ENCODE measurements at places on chromosomes 1 and 21.

- no peak for DNase-seq
These were observed 311.0 kb downstream of the MRPL39 start for GRCh38 chr21:25296252-25296651.

- no peak for DNase-seq
These were observed 524.8 kb downstream of the PTPRC start for GRCh38 chr1:199163670-199164069.

DNA sequence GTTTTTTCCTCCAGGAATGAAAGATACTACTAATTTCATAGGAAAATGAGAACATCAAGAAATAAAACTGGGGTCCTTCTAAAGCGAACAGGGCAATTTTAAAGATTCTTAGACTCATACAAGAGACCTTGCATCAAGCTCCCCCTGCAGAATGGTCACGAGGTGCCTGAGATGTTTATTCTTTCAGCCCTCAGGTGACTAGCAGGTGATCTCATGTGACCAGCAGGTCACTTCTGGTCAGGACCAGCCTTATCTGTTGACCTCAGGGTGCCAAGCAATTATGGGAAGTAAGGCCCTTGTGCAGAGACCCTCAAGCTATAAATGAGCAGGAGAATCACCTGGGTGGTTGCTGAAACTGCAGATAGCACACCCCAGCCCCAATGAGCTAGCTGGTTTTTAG, 20.6 kb upstream of the TMEM51 start:
- no peak for DNase-seq

DNA sequence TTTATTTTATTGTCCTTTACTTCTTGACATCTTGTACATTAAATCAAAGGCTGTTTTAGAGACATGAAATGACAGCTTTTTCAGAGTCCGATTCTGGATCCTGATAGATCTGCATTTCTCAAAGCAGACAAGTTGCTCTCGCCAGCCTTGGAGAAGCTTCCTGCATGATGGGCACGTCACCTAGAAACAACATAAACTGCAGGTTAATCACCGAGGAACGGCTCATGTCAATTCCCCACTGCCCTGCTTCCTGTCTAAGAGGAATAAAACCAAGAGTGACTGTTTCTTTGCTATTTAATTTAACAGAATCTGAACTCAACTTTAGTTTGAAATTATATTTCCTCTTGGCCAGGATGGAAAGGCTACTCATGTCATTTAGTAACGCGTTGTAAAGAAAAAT, 77.0 kb downstream of the RWDD3 start:
- no peak for DNase-seq

- DNase-seq: no peak
These were observed 100.6 kb upstream of the ACTL8 start for GRCh38 chr1:17654519-17654918.

Measured in right kidney (tissue), 9 donors.